ENCODE measurements at places on chromosomes 4 and X.

DNA sequence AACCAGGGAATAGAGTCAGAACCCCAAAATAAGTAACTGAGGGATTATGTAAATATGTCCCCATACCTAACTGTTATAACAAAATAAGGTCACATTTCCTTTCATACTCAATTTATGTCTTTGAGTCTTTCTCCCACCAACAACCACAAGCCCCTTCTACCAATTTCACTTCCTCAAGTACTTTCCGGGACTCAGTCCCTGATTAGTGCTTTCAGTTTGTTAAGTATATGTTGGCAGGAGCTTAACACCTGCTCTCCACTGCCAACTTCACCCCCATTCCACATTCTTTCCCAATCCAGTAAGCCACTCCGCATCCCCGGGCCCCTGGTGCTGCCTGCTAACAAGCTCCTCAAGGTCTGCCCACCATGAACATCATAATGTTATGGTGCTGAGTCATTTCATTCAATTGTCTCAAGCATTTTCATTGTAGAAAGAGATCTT, 71.3 kb upstream of the SPRY1 start:
- DNase-seq: no peak

- no peak for DNase-seq
Measured at GRCh38 chr4:109383823-109384222, 49.8 kb upstream of the SEC24B start.

DNA sequence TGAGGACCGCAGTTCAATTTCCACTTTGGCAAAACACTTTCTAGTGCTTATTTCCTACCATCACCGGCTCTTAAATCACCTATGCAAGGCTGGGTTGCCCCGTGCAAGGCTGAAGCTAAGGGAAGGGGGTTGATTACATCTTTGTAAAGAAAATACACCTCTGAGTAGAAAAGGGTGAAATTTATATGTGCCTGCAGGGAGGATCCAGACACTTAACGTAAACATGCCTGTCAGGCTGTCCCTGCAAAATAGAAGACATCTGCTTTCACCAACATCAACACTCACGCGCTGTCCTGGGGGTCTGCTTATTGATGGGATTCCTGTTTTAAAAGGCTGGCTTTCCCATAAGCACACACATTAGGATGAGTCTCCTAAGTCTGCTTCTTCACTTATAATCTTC, 92.0 kb downstream of the PRKX start:
- DNase-seq: no peak

DNA sequence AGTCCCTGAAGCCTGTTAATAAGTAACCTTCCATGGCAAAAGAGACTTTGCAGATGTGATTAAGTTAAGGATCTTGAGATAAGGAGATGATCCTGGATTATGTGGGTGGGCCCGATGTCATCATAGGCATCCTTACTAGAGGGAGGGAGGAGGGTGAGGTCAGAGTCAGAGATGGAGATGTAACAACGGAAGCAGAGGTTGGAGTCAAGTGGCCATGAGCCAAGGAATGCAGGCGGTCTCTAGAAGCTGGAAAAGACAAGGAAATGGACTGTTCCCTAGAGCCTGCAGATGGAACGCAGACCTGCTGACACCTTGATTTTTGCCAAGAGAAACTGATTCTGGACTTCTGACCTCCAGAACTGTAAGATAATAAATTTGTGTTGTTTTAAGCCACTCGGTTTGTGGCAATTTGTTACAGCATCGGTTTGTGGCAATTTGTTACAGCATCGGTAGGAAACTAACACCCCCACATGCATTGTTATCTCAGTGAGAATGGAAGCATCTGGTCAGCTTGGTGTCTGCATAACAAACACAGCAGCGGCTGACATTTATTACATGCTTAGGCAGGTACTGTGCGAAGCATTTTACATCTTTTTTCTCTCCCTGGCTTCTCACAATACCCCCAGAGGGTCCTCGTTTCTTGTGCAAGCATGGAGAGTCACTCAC, 55.6 kb downstream of the CLDN34 start:
- no peak for DNase-seq

GRCh38 chr4:4734425-4734824, 125.0 kb upstream of the MSX1 start:
- no peak for DNase-seq

- no peak for DNase-seq
Measured at GRCh38 chr4:94228493-94229216, 21.0 kb downstream of the SMARCAD1 start.

DNA sequence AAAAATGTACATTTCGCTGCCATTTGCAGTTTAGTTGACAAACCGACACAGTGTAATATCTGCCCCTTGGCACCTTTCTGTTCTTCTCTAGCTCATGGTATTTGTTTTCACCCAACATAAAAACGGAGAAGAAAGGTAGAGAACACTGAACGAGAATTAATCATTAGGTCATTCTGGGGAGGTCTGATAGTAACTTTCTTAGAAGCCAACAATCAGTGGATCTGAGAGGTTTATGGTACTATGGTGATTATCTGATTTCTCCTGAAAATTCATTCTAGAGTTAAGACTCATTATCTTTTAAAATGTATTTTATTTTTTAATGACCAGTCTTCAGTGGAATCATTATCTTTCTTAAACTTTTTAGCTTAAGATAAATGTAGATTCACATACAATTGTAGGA, 8.5 kb downstream of the RAPGEF2 start:
- no peak for DNase-seq

DNA sequence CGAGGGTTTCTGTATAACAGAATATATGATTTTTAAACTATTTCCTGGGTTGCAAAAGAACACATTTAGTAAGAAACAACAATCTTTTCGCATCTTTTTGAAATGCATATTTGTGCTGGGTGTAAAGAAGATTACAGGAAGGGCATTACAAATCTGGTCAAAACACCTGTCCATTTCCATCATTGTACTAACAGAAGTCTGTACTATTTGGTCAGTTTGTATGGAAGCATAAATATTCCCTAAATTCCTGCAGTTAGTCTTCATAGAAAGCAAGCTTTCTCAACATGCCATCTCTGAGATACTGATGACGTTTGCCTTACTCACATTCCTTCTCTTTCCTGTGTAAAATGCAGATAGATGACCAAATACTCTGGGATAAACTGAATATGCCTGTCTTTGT, 203.3 kb downstream of the NWD2 start:
- no peak for DNase-seq

GRCh38 chr4:121943941-121944340, 7.9 kb downstream of the TRPC3 start:
- DNase-seq: no peak

DNA sequence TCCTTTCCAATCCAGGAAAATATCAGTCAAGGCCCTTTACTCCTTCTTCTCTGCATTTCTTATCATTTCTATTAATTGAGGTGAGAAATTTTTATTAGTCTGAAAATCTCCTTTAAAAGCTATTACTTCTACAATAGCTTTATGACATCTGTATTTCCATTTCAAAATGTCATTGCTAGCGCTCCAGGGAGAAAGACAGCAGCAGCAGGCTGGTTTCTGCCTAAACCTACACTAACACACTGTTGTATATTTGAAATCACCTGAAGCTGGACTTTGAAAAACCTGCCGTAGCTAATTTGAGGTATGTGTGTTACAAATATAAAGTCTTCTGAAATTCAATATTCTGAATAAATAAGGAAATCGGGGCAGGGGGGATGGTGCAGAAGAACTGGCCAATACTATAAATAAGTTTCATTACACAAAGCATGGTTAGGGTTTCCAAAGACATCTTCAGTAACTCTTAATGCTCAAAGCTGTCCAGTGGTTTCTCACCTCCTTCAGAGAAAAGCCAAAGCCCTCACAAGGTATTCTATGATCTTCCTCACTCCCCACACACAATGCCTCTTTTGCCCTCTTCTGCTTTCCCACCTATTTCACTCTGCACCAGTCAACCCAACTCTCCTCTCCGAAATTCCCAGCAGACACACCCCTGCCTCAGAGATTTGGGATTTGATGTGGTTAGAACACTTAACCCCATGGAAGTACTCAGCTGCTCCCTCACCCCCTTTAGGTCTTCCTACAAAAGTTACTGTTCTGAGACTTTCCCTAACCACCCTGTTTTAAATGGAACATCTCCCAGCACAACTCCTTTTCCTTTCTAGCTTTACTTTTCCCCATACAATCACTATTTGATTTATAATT, 122.7 kb downstream of the PPP3CA start:
- no peak for DNase-seq

GRCh38 chr4:89894649-89895550, at the start of gene MMRN1:
Gene MMRN1, plus strand, starts transcription at chr4:89894854. Its CDS starts 118 bp downstream, at chr4:89894972.
- no peak for DNase-seq

DNA sequence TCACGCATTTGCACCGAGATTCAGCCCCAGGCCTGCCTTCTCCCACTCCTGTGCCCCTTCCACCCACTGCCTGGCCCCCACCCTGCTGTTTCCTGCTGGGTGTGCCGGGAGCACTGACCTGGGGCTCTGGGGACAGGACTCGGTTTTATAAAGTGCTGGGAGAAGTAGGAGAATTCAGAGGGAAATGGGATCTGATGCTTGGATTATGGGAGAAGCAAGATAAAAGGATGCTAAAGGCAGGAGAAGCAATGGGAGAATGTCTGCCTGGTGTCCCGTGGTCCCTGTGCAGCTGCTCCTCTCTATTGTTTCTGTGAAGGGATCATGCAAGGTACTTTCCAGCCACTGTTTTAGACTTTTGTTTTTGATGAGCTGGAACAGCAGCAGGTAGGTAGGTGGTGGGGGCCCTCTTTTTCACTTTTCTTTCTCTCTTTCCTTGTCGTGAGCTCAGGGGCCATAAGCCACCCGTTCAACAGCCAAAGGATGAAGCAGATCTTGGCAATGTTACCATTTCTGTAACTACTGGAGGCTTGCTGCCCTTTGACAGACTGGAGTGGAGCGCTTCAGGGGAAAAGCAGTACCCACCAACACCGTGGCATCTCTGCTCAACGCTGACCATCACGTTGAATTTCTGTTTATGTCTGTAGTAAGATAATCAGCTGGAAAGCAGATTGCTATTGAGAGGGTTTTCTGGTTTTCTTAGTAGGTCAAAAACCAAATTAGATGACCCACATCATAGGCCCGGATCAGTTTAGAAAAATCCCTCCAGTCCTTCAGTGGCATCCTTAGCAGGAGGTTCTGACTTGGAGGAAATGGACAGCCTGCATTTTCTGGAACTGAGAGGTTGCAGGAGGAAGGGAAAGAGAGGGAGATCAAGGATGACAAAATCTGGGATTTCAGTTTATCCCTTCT, 63.8 kb upstream of the ENPP6 start:
- DNase-seq: no peak

- no peak for DNase-seq
Measured at GRCh38 chrX:9957743-9958142, 9.4 kb upstream of the CLDN34 start.

DNA sequence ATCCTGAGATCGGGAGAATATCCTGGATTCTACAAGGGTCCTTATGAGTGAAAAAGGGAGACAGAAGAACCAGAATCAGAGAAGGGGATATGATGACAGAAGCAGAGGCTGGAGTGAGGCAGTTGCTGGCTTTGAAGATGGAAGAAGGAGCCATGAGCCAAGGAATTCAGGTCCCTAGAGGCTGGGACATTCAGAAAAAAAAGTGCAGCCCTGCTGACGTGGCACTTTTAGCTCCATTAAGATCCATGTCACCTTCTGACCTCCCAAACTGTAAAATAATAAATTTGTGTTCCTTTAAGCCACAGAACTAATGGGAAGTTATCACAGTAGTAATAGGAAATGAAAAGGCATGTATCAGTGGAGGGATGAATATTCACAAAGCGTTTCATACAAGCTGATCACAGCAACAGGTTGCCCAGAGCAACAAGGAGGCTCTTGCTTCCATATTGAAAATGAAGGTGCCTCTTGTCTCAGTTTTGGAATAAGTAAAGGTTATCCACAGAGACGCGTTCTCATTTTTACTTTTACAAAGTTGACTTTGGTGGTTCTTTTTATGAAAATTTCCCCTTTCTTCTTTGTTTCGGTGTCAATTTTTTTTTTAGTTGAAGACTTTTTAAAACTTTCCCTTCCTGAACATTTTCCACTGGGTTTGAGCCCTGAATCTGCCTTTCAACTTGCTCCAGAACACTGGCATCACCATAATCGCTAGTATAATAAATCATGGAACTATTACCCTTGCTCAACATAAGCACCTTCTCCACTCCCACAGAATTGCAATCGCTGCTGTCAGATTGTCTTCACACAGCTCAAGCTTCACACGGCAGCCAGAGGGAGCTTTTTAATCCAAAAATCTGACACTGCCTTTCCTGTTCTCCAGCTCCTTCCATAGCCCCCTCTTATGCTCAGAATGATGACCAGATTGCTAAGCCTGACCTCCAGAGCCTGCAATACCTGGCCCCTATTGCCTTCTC, 127.6 kb upstream of the RBPJ start:
- DNase-seq: no peak

GRCh38 chr4:122456231-122457116, at the start of gene IL2:
Gene IL2, minus strand, starts transcription at chr4:122456725. Its CDS starts 285 bp downstream, at chr4:122456440.
- DNase-seq: no peak

- DNase-seq: no peak
Measured at GRCh38 chr4:80336582-80336981, 1.1 kb downstream of the CFAP299 start.

DNA sequence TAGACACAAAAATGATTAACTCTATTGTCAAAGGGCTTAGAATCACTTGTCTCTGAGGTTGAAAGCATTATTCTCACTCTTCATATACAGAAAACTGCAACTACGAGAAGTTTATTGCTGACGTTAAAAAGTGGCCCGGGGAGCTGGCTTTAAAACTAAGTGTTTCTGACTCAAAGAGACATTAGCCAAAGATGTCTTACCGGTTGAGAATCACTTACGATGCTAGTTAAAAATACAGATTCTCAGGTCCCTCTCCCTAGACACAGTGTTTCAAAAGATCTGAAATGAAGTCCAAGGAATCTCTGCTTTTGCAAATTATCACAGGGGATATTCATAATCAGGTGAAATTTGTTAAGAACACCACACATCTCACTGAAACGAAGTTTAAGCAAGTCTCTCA, 1.2 kb downstream of the GNPDA2 start:
- DNase-seq: no peak

- DNase-seq: no peak
Measured at GRCh38 chrX:150363561-150364346, 637 bp downstream of the MAMLD1 start.

DNA sequence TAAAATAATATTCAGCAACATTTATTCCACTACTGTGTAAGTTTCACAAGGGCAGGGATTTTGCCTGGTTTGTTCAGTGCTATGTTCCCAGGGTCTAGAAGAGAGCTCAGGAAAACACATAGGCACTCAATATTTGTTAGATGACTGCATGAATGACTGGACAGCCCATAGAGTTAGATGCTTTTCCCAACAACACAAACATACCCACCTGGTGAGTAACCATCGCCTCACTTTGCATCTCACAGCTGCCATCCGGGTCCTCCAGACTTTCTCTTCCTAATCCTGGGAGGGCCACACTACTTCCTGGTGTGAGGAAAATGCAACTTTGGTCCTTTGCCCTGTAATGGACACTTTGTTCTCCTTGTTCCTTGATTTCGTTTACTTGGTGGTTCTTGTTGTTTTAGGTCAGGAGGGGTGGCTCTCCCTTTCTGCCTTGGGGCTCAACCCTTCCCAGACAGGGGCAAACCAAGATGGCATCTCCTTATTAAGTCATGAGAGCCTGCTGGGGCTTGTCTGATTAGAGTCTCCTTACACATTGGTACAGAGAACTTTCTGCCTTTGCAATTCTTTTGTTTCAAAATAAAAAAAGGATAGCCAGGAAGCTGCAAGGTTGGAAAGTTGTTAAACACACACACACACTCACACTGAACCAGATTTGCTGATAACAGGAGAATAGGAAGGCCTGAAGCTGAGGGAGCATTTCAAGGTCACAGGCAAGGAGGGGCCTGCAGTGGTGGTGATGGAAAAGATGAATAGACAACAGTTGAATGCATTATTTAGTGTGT, 190.6 kb downstream of the MID1IP1 start:
- no peak for DNase-seq
